NAMALWA (cell line): ENCODE measurements at places on chromosomes 12 and 14.

DNA sequence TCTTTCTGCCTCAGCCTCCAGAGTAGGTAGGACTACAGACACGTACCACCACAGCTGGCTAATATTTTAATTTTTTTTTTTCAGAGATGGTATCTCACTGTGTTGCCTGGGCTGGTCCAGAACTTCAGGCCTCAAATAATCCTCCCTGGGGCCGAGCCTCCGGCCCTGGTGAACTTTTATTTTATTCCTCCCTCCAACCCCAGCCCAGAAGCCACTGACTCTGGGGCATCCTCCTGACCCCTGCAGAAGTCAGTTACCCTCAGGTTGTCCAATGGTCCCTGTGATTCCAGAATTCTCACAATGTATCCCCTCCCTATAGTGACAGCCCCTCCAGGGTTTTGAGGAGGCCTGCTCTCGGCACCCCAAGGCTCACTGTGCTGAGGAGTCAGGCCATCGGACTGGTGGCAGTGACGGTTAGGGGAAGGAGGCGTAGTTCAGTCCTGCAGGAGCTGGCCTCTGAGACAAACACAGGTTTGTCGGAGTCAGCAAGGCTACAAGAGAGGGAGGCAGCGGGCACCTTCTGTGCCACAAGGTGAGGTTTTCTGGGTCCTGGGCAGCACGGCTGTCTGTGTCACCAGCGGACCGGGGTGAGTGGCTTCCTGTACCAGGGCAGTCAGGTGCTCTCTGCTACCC lies 19.4 kb upstream of the FIGNL2 start:
- DNase-seq = no peak

GRCh38 chr12:113466454-113467141 lies 5.1 kb downstream of the LHX5 start:
- no peak for DNase-seq

DNA sequence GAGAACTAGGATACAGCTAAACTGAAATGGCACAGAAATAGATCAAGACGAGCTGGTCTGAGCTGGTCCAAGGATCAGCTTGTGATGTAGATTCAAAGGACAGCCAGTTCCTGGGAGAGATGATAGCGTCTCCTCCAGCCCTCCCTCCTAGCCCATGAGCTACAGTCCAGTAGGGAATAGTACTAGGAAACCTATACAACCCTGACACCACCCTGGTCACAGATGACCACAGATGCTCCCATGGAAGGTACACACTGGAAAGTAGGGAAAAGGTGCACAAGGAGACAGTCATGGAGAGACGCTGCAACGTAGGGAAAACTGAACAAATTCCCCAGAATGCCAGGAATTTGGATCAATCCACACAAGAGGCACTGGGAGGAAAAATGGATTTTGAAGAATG lies 6.9 kb downstream of the GCH1 start:
- no peak for DNase-seq

DNA sequence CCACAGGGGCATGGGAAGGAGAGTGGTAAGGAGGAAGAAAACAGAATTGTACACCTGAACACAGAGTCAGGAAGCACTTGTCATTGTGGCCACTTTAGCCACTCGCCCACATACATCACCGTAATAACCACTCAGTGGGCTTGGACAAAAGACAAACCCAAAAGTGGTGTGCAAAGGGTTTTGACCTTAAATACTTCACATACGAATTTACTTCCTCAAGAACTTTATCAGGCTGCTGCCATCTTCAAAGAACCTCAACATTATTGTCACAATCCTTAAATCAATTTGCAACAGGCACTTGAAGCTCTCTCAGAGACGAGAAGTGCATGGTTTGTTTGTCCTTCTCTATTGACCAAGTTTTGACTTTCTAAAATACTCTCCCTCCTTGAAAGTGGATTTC lies 187.3 kb upstream of the EGLN3 start:
- no peak for DNase-seq

DNA sequence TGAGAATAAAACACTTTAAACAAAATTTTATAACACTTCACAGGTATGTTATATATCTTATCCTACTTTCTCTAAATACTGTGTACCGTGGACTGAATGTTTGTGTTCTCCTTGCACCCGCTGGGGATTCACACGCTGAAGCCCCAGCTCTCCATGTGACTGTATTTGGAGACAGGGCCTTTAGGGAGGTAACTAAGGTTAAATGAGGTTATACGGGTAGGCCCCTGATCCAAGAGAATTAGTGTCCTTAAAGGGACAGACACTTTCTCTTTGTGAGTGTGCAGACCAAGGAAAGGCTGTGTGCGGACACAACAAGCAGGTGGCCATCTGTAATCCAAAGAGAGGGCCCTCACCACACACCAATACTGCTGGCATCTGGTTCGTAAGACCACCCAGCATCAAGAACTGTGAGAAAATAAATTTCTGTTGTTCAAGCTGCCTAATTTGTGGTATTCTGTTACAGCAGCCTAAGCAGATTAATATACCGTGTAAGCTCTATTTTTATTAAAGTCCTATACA lies 70.1 kb upstream of the TTC7B start:
- DNase-seq = no peak

DNA sequence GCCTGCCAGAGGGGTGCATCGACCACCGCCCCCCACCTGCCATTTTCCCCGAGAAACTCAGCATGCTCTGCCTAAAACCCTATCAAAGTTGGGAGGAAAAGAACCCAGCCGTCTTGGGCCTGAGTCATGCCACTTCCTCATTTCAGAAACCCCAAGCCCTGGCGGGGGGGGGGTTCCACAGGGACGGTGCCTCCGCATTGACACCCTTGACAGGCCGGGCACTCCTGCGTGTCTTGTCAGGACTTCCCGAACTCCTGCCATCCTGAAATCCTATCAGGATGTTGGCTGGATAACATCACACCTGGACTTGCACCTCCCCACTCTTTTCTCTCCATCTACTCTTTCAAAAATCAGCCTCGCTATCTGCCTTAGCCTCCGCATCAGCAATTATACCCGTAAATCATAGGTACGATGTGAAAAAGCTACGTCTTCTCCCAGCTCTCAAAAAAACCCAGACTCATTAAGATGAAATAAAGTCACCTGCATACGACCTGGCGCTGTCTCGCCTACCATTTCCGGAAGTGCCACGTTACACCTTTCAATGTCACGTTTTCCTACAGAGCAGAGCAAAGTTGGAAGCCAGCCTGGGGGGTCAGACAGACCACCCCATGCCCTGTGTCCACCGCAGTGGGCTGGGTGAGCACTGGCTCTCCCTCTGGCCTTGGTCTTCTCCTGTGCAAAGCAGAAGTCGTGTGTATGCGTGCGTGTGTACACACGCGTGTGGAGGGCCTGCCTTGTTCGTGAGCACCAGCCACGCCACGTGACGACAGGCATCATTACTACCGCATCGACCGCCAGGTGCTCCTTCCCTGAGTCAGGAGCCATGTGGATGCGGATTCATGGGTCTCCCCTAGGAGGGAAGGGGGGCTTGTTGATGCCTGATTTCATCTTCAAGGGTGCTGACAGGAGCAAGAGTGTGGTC lies 96.7 kb downstream of the RFLNA start:
- peak; percentile 78 for DNase-seq

GRCh38 chr12:113276306-113276705 lies 55.0 kb downstream of the TPCN1 start:
- no peak for DNase-seq

GRCh38 chr12:101327546-101327945 lies 47.6 kb downstream of the UTP20 start:
- no peak for DNase-seq

DNA sequence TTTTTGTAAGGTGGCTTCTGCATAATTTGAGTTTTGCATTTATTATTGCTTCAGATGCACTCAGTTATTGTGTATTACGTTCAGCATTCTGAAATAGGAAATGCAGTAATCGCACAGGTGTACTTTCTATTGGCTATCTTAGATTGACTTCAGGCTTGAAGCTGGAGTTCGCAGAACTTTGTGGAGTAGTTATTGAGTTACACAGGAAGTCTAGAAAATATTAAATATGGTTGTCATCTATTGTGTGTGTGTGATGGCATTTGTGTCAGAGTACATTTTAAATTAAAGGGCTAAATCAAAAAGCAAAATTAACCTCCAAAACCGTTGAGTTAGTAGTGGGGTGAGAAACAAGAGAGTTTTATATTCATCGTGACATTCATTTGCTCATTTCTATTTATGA lies 2.7 kb downstream of the ARID2 start:
- DNase-seq = peak; percentile 68

DNA sequence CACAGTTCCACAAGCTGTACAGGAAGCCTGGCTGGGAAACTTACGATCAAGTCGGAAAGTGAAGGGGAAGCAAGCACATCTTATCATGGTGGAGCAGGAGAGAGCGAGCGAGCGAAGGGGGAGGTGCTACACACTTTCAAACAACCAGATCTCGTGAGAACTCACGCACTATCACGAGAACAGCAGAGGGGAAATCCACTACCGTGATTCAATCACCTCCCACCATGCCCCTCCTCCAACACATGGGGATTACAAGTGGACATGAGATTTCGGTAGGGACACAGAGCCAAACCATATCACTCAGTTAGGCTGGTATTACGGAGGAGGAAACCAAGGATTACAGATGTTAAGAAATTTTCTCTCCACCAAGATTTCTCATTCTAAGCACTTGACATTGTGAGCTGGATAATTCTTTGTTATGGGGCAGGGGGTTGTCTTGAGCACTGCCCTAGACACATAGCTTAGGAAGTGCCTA lies 262.0 kb upstream of the G2E3 start:
- DNase-seq = no peak
